Body of pancreas (tissue), 4 donors: ENCODE measurements at places on chromosomes 4 and X.

DNA sequence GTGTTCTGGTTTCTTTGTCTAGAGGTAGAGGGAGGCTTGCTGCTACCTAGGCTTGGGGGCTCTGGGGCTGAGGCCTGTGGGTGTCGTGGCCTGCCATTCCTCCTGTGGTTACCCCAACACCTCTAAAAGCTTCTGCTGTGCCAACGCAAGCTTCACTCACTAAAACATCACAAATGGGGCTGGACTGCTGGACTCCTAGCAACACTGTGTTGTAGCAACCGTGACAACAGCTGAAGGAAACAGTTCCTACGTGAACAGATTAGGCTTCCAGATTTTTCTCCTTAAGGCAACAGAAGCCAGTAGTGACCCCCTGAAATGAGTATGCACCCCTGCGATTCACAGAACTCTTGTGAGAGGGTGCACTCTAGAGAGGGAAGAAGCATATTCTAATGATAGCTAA lies 138.3 kb upstream of the TEX13D start:
- peak; percentile 13 for DNase-seq

DNA sequence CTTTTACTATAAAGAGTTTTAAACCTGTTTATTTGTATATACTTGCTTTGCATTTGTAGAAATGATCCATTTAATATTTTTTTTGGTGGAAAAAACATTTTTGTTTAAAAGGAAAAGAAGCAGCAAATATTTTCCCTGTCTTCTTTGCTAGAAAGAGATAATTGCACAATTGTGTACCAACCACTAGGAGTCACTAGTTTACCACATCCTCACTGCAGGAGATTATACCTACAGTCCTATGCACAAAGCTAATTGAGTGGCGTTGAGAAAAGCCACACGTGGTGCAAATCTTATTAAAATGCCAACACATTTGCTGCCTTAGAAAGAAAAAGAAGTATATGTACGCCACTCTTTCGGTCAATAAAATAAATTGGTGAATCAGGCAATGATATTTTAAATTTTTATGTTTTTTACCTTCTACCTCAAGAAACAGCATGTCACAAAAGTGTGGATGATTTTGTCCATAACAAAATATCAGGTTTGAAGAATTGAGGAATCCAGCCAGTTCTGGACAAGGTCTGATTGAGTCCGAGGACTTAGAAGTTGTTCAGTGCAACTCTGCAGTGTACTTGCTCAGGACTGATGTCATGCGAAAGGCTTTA lies 102.9 kb downstream of the GRXCR1 start:
- DNase-seq = no peak

GRCh38 chr4:146308951-146309350 lies 94.6 kb downstream of the REELD1 start:
- no peak for DNase-seq

- DNase-seq = no peak
These were observed 24.3 kb upstream of the TSPAN5 start for GRCh38 chr4:98682719-98683118.

DNA sequence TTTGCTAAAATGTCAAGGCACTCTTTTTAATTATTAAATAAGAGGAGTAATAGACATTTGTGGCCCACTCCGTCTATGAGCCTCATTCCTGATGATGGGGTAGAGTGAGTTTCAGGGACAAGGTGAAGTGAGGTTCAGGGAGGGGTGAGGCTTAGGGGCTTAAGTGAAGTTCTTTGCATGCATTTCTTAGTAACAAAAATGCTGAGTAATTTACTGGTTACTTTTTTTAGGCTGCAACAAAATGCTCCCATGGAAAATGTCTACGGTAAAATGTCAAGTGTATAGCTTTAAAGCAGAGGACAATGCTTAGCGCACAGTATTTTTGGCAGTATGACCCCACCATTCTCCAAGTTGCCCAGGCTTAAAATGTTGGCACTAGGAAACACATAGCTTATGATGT lies 2.0 kb upstream of the USO1 start:
- DNase-seq = no peak

DNA sequence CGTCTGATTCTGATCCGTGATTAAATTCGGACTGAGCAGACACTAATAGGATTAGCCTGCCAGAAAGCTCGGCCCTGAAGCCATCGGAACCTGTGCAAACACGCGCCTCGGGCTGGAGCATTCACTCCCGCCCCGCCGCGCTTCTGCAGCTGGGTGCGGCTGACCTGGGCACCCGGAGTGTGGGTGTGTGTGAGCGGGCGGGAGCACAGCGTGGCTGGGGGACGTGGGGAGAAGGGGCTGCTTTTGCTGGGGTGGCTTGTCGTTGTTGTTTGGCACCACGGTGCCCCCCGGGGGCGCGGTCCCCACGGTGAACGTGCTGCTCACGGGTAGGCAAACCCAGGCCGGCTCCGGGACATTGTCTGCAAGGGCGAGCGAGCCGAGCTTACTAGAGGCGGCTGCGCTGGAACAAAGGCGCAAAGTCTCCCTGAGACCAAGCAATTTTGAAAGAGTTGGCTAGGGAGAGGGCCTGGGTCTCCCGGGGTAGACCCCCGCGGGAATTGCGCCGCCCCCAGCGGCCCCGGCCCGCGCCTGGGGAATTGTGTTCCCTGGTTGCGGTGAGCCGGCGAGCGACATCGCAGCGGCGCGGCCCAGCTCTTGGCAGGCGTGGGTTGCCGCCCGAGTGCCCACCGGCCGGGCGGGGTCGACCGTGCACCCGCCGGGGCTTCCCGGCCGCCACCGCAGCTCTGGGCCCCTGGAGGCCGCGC lies 1.4 kb downstream of the MAMLD1 start:
- peak; percentile 34 for DNase-seq

DNA sequence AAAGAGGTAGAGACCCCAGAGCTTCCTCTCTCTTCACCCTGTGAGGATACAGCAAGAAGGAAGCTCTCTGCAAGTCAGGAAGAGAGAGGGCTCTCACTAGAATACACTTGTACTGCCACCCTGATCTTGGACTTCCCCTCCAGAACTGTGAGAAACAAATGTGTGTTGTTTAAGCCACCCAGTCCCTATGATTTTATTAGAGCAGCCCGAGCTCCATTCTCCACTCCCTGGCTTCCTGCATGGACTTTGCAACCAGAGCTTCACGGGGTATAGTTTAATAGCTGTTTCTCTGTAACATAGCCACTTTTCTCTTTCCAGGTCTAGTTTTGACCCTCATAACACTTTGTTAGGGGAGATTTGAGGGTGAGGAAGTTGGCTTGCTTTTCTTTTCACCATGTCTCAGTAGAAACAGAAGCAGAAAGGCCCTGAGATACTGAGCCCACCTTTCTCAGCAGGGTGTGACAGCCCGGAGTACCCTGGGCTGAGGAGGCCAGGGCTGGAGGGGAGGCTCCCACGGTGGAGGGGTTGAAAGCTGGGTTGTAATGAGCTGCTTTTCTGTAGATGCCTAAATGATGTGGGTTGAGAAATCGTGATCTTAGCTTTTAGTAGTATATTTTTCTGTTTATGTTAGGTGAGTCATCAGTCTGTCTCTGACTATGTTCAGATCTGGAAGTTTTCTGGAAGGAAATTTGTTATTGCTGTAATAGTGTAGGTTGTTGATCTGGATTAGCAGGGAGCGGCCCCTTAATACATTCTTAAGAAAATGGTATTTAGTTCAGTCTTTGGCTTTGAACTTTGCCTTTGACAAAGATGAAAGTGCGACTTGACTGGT lies 118.6 kb downstream of the PTTG2 start:
- no peak for DNase-seq

DNA sequence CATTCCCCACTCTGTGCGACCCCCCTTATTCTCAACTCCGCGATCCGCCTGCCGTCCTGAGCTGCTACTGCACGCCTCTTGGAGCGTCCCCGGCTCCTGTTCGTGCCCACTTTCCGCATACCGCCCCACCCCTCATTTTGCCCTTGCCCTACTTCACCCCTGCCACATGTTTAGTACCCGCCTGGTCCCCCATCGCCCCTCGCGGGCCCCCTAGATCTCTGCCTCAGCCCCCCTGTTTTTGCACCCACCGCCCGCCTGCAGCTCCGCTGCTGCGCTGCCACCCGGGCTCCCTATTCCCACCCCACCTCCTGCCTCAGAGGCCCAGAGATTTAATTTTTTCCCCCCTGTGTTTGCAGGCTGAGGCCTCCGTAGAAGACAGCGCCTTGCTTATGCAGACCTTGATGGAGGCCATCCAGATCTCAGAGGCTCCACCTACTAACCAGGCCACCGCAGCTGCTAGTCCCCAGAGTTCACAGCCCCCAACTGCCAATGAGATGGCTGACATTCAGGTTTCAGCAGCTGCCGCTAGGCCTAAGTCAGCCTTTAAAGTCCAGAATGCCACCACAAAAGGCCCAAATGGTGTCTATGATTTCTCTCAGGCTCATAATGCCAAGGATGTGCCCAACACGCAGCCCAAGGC lies 1.4 kb downstream of the MAGED1 start:
- DNase-seq = peak; percentile 58

- DNase-seq = no peak
These were observed 9.3 kb upstream of the LIN54 start for GRCh38 chr4:83019794-83020494.

DNA sequence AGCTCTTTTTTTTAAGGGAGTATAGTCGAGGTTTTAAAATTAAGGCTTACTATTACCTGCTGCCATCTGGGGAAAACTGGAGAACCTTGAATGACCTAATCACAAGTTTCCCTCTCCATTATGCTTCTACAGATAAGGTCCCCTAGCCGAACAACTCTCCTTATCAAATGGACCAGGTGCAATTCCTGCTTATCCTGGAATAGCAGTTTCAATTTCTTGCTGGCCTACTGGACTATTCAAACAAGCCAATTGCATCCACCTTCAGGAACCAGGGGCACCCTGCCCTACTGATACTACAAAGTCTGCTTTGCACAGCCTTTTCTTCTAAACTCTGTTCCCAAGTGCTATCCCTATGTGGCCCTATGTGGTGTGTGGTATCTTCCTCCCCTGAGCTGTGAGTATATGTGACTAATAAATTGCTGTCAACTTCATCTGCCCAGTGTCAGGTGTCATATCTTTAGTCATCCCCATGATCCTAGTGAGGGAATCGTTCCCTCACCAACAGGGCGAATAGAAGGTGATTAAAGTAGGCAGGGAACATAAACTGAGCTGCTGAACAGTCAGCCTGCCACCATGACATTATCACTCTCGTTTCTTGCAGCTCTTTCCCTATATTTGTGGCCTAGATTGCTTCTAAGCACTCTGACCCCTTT lies 128.5 kb downstream of the ATG4A start:
- no peak for DNase-seq

DNA sequence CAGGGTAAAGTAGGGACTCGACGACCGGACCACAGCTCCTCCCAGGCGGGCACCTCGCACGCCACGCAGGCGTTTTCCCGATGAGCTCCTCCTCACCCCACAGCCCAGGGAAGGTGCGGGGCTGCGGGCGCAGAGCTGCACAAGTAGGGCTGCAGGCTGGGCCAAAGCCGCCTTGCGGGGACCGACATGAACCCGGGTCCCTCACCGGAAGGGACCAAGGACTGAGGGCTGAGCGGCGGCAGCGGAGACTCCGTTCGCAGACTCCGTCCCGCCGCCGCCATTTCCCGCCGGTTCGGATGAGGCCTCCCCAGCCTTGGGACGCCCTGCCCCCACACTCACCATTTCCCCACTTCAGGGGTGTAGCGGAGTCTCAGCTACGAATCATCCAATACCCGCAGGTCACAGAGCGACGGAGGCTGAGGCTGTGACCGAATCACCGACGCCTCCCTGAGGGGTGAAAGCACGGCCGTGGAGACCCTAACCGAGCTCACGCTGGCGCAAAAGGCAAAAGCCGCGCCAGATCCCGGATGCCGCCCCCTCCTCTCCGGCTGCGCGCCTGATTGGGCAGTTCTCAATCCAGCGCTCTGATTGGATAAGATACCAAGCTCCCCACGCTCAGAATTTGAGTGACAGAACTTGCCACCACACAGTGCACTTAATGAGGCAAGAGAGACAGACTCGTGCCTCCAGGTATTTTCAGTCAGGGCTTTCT lies at the start of gene ZNF732:
Gene ZNF732, minus strand, starts transcription at position 506 of the 712 bp plus-strand sequence. Its CDS starts 164 bp downstream, at position 342.
- peak; percentile 40 for DNase-seq

DNA sequence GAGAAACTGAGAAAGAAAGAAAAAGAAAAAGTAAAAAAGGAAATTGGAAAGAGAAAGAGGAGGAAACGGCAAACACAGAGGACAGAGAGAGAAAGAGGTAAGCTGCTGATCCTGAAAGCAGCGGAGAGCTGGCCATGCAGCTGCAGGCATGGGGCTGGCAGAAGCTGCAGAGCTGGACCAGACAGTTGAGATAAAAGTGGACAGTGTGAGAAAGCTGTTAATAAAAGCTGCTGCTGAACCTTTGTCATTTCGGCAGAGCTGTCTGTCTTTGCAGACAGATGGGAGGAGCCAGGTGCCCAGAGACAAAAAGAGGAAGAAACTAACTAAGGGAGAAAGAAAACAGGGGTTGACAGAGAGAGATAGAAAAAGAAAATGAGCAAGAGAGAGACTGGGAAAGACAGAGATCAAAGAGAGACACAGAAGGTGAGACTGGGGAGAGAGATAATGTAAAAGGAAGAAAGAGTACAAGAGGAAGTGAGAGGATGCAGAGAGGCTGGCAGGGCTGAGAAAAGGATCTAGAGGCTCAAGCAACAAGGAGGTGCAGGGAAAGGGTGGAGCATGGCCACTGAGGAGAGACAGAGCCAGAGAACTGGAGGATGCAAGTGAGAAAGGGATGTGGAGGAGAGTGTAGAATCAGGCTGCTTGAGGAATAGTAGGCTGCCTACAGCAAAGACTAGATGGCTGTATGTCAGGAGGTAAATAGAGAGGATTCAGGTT lies 376.8 kb upstream of the FGF16 start:
- DNase-seq = no peak

GRCh38 chrX:47227334-47227583 lies 5.5 kb upstream of the USP11 start:
- no peak for DNase-seq

- no peak for DNase-seq
These were observed 28.5 kb upstream of the CRMP1 start for GRCh38 chr4:5921101-5921980.

- no peak for DNase-seq
These were observed 11.8 kb downstream of the ADH6 start for GRCh38 chr4:99207069-99207743.

DNA sequence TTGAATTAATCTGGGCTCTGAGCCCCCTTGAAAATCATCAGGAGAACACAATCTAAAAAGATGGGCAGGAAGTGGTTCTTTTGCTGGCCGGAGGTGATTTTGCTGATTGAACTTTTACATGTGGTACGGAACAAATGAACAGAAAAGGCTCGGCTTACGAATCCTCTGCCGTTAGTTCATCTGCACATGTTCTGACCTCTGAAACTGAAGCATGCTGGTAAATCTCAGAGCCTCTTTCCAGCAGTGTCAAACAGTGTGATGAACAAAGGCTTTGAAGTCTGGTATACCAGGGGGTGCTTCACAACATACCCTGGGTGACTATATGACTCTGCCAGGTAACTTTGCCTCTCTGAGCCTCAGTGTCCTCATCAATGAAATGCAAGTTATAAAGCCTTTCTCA lies 194.2 kb upstream of the C1QTNF7 start:
- DNase-seq = no peak

GRCh38 chr4:29259556-29259955 lies 1460.6 kb upstream of the PCDH7 start:
- DNase-seq = no peak

- DNase-seq = no peak
These were observed 29.5 kb downstream of the SMPX start for GRCh38 chrX:21728276-21728968.

GRCh38 chr4:88080626-88081025 lies 73.2 kb downstream of the PKD2 start:
- no peak for DNase-seq

GRCh38 chr4:121863799-121864198 lies 6.5 kb downstream of the BBS7 start:
- DNase-seq = no peak

GRCh38 chr4:3786196-3786869 lies 20.1 kb downstream of the ADRA2C start:
- DNase-seq = peak; percentile 77
